ENCODE measurements at places on chromosomes 2 and 18.

DNA sequence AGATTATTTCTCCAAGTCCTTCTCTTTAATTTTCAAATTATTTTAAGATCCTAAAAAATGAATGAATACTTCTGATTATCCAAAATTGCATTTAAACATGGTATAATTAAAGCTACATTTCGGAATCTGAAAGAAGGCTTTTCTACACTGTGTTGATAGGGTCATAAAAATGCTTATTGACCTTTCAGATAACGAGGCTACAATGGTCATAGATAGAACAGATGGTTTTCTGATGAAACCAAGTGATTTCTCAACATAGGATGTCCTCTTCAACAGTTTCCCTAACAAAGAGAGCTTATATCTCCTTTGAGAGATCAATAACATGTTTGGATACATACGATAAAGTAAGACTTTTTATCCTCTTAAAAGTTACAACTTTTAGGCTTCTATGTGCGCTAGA is 201.1 kb downstream of the PTH2R start:
- no peak for DNase-seq

DNA sequence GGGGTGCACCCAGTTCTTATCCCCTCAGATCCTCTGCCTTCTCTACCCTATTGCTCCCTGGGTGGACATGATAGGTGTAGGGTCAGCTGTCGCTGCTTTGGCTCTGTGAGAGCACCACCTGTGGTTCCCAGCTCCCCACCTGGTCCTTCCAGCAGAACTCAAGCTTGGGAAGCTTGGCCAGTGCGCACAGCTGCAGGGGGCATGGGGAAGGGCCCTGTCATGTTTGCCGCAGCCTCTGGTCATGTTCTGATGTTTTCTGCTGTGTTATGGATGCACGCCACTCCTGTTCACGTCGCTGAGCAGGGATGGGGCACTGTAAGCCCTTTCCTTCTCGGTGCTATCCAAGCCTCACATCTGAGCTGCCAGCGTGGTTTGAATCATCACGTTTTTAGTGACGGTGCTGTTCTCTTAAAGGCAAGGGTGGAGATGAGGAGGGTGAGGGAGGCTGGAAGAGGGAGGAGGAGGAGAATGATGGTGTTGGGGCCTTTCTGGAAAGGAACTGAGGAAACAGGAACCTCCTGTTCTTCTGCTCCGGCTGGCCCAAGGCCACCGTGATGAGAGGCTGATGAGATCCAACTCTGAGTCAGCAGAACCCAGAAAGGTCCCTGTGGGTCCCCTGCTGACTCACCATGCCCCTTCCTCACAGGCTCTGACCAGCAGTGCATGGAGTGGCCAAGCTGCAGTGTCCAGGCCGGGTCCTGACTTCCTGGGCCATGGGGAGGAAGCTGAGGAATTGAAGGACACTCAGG is 78.0 kb downstream of the LIPG start:
- no peak for DNase-seq

GRCh38 chr2:182767578-182767977 is 51.5 kb downstream of the DNAJC10 start:
- DNase-seq, result peak; percentile 29

DNA sequence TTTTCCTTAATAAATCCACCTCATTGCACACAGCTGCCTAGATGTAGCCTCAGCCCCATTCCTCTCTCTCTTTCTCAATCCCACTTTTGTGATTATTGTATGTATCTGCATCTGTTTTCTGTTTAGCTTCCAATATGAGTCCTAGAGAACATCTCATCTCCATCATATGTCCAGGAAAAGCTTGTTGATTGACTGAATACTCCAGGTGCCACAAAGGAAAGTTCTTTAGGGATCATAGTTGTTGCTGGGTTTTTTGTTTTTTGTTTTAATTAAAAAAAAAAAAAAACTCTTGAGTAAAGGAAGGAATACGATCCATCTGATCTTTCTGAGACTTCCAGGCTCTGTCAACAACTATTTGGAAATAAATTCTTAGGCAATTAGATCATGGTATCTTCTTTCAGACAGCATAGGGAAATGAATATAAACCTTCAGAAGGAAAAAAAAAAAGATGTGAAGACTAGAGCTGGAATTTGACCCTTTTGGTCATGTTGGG is 42.5 kb downstream of the KIAA2012 start:
- peak; percentile 88 for DNase-seq

DNA sequence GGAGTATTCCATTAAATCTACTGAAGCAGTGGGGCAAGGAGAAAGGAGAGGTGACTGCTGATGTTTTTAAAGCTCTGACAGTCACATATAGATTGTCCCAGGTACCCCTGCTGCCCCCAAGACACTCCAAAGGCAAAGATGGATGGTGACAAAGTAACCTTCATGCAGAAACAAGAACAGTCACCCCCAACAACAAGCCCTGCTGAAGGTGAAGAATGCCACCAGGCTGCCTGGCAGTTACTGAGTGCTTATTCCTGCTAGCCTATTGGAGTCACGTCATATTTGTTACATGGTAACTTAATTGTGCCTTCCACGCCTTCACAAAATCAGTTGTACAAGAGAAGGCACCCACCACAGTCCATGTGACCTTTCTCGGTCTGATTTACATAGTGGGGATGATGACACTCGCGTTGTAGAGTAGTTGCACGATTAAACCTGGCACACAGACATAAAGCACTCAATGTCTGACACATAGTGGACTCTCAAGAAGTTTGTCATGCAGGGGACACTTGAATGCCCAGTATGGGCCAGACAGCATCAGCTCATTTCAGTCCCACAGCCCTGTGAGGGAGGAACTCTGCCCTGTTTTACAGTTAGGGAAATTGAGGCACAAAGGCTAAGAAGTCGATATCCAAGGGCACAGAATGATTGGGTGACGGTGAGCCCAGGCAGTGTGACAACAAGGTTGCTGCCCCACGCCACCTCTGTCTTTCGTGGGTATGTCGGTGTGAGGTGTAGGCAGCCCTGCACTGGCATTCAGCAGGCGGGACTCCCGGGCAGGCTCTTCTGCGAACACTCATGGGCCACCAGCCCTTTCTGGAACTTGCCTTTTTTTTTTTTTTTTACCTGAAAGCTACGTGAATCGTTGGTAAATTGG is 62.7 kb downstream of the ZCCHC2 start:
- DNase-seq, result no peak

DNA sequence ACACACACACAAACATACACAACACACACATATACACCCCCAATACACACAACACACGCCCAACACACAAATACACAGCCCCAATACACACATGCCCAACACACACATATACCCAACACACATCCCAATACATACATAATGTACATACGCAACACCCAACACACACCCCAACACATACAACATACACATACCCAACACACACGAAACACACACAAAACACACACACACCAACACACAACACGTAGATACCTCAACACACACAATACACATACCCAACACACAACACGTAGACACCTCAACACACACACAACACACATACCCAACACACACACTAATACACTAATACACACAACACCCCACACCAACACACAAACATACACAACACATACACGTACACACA is 8.9 kb upstream of the STK25 start:
- DNase-seq, result no peak

- peak; percentile 49 for DNase-seq
These were observed 475.2 kb downstream of the EPHA4 start for GRCh38 chr2:221096706-221097567.

DNA sequence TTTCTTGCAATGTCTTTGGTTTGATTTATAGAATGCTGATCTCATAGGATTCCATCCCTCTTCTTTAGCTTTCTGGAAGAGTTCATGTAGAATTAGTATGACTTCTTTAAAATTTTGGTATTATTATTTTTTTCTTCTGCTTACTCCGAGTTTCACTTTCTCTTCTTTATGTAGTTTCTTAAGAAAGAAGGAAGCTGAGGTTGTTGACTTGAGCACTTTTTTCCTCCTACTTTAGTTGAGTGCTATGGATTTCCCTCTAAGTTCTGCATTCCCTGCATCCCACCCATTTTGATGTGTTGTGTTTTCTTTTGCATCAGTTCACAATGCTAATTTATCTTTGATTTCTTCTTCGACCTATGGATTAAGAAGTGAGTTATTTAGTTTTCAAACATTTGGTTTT is 78.9 kb upstream of the SPRED2 start:
- no peak for DNase-seq

DNA sequence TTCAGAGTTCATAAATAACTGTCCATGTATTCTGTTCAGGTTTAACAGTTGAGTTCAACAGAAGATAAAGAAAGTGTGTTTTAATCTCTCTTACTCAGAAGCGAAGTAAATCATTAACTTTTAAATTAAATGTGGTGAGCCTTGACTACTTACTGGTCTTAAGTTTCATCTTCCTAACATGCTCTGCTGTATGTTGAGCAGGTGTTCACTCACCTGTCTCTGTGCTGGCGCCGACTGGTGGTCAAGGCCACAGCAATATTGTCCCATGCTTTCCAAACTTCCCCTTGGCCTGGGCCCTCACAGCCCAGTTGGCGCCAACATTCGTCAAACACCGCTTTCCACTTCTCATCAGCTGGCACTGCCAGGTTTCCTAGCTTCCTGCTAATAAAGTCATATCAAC is 17.0 kb upstream of the MPP4 start:
- DNase-seq, result no peak

GRCh38 chr2:242019344-242019743 is 149.8 kb downstream of the RTP5 start:
- DNase-seq, result no peak

DNA sequence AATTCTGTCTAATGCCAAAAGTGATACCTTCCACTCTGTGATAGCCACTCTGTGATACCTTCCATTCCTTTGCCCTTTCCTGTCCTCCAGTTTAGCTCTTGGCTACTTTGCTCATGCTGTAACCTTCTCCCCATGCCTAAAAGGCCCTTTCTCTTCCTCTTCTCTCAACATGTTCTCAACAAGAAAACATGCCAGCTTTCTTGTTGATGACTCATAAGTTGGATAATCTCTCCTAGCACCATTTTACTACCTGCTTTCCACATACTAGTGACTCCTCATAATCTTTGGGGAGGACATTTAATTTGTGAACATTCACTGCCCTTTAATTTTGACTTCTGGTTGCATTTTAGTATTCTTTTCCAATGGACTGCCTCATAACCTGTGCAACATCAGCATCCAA is 55.9 kb upstream of the NT5C1B start:
- peak; percentile 25 for DNase-seq

DNA sequence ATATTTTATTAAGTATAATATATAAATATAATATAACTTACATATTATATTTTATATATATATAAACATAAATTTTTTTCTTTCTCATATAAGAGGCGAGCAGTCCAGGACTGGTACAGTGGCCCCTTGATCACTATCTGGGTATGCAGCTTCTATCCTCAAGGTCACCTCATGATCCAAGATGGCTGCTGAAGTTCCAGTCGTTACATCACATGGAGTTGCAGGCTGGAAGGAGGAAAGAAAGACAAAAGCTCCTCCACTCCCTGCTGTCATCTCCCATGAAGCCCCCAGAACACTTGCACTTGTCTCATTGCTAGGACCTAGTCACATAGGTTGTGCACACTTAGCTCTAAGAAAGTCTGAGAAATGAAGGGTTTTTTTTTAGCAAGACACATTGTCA is 145.1 kb upstream of the SLC1A4 start:
- DNase-seq, result no peak

- DNase-seq, result no peak
These were observed 143.0 kb downstream of the NUP35 start for GRCh38 chr2:183267148-183267827.

GRCh38 chr18:8307960-8308359 is 301.3 kb upstream of the RAB12 start:
- DNase-seq, result no peak

- DNase-seq, result no peak
These were observed 11.3 kb upstream of the PPP3R1 start for GRCh38 chr2:68263632-68264031.

DNA sequence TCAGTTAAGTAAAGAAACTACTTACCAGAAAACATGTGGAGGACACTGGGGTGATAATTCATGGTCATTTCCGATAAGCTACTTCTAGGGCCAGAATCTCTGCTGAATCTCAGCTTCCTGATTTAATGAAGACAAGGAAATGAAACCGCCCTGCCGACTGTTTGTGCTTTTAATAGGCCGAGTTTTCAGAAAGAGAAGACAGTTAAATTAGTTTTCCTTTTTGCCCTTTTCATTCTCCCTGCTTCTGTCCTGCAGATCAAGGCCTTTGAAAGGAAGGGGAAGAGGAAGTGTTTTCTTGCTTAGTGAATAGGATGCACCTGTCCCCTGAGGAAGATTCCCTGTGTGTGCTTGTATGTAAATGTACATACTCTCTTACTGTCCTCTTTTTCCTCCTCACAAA is 126.6 kb downstream of the SH3RF3 start:
- DNase-seq, result no peak

- DNase-seq, result no peak
These were observed 134.8 kb downstream of the DDX1 start for GRCh38 chr2:15726321-15727057.

DNA sequence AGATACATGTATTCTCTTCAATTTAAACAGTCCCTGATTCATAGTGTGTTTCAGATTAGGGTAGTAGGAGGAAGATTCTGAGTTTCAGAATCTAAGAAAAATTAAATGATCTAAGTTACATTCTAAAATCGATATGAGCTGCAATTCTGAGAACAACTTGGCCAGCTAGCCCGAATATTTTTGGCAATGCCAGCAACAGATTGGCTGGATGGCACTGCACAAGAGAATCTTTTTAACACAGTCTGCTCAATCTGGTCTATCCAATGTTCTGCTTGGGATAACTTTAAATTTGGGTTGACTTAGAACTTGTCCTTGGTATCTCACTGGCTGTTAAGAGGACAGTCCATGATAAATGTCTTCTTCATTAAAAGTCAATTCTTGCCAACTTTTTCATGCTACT is 853.9 kb downstream of the NRXN1 start:
- DNase-seq, result no peak

DNA sequence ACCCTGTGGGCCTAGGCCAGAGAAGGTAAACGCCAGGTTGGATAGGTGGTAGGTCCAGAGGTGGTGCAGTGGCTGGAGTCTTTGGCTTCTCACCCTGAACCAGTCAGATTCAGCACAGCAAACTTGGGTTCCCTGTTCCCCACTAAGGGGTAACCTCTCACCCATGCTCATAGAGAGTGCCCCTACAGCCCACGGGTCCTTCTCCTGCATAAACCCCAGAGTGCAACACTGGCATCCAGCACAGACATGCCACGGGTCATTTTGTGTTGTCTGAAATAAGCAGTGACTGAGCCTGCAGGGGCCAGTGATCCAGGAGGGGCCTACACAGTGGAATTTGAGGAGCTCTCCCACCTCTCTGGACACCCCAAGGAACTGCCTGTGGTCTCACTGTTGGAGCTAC is 40.5 kb upstream of the ATP6V1B1 start:
- no peak for DNase-seq

DNA sequence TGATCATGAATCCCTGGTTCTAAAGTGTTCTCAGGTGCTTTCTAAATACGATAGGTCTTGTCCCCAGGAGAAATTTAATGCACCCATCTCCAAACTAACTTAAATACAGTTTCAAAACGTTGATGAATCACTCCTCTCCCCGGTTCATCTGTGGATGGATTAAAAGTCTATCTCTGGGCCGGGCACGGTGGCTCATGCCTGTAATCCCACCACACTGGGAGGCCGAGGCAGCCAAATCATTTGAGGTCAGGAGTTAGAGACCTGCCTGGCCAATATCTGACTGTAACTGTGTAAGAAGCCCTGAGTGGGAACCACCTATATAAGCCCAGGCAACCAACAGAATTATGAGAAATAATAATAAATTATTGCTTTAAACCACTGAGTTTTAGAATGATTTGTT is 78.7 kb downstream of the LONRF2 start:
- no peak for DNase-seq

Data from EL (cell line).